Ascending aorta (tissue), 2 donors: ENCODE measurements at places on chromosomes 16 and 17. TPM values are rescaled to one million over a fixed set of nuclear protein-coding genes. Genes with fewer than 3 reads are reported as not detected.

Gene TERB1
- total RNA-seq = not detected

Gene QPRT
- 5.7 TPM for total RNA-seq

Gene DHX58
- 1.7 TPM for total RNA-seq

Gene TMEM114
- not detected for total RNA-seq

Gene KRTAP1-4
- total RNA-seq = not detected

Gene TLK2
- 11.3 TPM for total RNA-seq

Gene PIK3R5
- total RNA-seq = 42.0 TPM

Gene FBXW10
- not detected for total RNA-seq

Gene KRTAP2-1
- not detected for total RNA-seq

Gene GRAP
- total RNA-seq = 1.8 TPM

Gene CD300LB
- total RNA-seq = not detected

Gene CCT6B
- not detected for total RNA-seq

Gene SHCBP1
- total RNA-seq = 0.11 TPM

Gene HES7
- total RNA-seq = not detected

Gene CHRNE
- not detected for total RNA-seq

Gene CCL1
- total RNA-seq = not detected

Gene PPM1E
- total RNA-seq = 0.11 TPM

Gene ADAP2
- 12.5 TPM for total RNA-seq

Gene KRTAP9-4
- total RNA-seq = not detected

Gene KRT31
- not detected for total RNA-seq

Gene OR1F1
- total RNA-seq = not detected

Gene CACNG1
- not detected for total RNA-seq

Gene PRKCA
- 3.2 TPM for total RNA-seq

Gene OR2C1
- not detected for total RNA-seq

Gene AIPL1
- total RNA-seq = not detected

Gene ZPBP2
- total RNA-seq = not detected

Gene VPS9D1
- total RNA-seq = 17.2 TPM

Gene MYH2
- total RNA-seq = not detected

Gene FA2H
- total RNA-seq = not detected

Gene FOXJ1
- total RNA-seq = not detected

Gene SCN4A
- total RNA-seq = 1.3 TPM

Gene ABCA3
- 25.9 TPM for total RNA-seq

Gene CIITA
- total RNA-seq = 19.4 TPM
